ENCODE measurements at places on chromosomes 11 and 22.

GRCh38 chr22:16955081-16955480 is 52.9 kb downstream of the GAB4 start:
- no peak for DNase-seq

DNA sequence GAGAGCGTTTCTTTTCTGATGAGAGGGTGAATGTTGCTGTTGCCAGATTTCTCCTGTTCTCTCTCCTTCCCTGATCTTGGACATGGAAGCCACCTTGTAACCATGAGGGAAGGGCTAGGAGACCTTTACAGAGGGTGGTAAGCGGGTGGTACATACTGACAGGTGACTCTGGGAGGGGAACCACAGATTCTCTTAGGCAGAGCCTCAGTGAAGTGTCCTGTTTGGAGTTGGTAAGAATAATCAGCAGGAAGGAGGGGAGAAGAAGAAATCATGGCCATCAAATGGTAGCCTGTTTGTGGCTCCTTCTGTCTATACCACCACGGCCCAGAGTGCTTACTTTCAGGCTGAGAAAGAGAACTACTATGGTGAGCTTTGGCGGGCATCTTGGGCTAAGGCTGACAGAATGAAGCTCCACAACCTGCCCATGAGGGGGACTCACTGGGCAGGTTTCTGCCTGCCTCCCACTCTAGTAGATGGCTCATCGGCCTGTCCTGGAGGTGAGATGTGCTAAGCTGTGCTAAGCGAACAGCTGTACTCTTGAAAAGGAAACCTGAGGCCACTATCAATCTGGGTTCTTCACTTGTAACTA is 55.3 kb upstream of the CLTCL1 start:
- no peak for DNase-seq

DNA sequence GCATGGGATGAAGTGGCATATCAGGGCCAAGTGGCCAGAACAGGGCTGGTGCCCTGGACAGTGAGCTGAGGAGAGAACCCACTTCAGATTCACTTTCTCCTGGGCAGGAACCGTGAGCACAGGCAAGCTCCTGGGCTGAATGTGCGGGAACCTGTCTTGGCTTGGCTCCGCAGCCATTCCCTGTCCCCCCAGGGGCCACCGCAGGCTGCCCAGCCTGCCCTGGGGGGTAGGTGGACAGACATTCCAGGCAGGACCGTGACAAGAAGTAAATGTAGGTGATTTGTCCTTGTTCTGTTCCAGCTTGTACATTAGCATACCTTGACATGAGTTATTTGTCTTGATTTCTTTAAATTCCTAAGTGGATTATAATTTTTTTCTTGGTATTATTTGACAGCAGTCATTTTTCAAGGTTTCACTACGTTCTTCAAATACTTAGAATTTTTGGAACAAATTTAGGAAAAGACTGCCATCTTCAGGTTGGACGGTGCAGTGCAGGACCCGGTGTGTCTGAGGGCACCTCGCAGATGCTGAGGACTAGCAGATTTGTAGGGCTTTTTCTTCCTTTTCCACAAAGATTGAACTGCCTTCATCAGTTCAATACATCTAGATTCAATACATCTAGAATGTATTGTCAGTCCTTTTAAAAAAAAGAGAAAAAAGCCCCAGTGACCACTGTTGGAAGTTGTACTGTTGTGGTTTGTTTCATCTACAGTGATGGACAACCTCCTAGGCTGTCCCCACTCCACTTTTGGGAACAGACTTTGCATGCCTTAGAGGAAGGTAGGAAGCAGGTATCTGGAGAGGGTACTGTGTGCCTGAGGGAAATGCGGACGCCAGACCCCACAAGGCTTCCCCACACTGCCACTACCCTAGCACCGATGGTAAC is 115.1 kb upstream of the RASSF10 start:
- DNase-seq: peak; percentile 75

GRCh38 chr22:44667829-44668189 is 34.2 kb upstream of the PRR5 start:
- DNase-seq: no peak

DNA sequence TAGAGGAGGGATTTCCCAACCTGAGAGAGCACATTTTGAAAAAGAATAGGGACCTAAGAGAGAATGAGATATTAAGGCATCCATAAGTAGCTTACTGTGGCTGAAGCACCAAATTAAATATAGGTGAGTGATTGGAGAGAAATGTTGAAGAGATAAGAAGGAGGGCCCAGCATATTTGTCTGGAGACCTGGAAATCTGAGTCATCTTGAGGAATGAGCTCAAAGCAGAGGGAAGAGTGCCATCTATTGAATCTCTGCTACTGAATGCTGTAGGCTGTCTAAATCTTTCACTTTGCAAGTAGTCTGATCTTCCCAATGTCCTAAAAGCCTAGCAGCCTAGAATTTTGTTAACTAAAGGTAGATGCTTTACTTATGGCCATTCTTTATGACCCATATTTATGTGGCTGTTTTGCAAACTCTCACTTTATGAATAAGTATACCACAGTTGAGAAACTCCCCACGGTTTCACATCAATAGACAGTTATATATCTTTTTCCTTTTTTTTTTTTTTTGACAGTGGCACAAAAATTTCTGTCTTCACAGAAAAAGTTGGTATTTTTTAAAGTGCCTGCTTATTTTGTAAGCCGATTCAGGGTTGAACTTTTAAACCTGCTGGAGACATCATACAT is 2093.5 kb downstream of the LRRC4C start:
- no peak for DNase-seq

- no peak for DNase-seq
Observed at GRCh38 chr11:94728966-94729751, 39.0 kb upstream of the AMOTL1 start.

GRCh38 chr11:35887737-35888136 is 56.1 kb upstream of the LDLRAD3 start:
- DNase-seq: no peak

DNA sequence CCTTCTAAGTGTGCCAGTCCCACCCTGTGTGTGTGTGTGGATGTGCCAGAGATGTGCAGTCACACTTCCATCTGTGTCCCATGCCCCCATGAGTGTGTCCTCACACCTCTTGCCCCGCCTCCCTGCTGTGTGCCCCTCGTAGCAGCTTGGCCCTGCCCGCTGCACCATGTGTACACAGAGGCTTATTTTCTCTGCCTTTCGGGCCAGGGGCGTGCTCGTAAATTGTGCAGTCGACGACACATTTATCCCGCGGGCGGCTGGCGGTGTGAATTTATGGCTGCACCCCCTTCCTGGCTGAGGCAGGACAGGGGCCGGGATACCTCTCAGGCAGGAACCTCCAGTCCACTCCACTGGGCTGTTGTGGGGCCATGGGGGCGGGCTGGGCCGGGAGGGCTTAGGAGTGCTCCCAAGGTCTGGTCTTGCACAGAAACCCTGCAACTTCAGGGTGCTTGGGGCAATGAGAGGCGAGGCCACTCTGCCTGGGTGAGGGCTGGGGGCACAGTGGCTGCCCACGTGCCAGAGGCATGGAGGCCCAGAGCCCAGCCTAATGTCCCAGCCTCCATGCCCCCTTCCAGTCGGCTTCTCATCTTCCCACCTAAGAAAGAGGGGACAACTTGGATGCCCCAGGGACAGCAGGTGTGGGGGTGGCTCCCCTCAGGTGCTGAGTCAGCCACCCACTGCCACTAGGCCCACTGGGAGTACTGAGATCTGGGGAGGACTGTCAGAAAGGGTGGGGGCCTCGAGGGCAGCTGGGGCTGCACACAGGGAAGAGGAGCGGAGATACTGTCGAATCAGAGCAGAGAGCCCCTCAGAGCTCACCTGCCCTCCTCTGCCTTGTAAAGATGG is 12.5 kb downstream of the GP1BB start:
- DNase-seq: no peak

DNA sequence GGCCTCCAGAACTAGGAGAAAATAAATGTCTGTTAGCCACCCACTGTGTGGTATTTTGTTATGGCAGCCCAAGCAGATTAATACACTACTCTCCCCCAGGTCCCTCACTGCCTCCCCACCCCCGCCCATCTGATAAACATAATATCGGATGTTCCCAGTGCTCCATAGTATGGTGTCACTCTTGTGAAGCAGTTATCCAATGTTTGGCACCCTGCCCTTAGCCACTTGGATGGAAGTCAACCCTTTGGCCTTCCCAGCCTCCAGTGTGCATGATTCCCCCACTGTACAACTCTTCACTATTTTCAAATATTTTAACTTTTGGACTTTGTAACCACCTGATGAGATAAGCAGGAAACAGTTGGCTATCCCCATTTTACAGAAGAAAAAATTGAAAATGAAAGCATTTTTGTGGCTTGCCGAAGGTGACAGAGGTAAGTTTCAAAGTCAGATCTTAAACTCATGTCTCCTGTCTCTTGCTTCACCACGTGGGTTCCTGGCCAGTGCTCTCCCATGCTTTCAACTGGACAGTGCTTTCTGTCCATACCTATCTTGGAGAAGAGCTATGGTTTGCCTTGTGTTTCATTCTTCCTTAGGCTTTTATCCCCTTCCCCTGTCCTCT is 53.2 kb downstream of the ALX4 start:
- no peak for DNase-seq

GRCh38 chr22:37026325-37026724 is 6.8 kb downstream of the MPST start:
- no peak for DNase-seq

- peak; percentile 73 for DNase-seq
Observed at GRCh38 chr22:31212783-31213629, 908 bp downstream of the LIMK2 start.
